ENCODE measurements at places on chromosomes 4 and X. TPM values are rescaled to one million over a fixed set of nuclear protein-coding genes. Genes with fewer than 3 reads are reported as not detected.

ANXA3 gene
- total RNA-seq = 3.6 TPM

DSPP gene
- total RNA-seq = not detected

OCIAD2 gene
- 13.2 TPM for total RNA-seq

MAPK10 gene
- total RNA-seq = 3.3 TPM

PPP1R2C gene
- not detected for total RNA-seq

DHRSX gene
- total RNA-seq = 21.1 TPM

UGT2B17 gene
- total RNA-seq = not detected

PDHA1 gene
- 54.3 TPM for total RNA-seq

RNF212 gene
- 1.7 TPM for total RNA-seq

FGB gene
- not detected for total RNA-seq

SATL1 gene
- not detected for total RNA-seq

HERC5 gene
- 5.1 TPM for total RNA-seq

C4orf50 gene
- total RNA-seq = under 0.01 TPM

PSAPL1 gene
- total RNA-seq = not detected

CRLF2 gene
- not detected for total RNA-seq

LDB2 gene
- total RNA-seq = 15.5 TPM

ATP7A gene
- 17.8 TPM for total RNA-seq

TLR1 gene
- 1.4 TPM for total RNA-seq

APOOL gene
- 8.1 TPM for total RNA-seq

LARP7 gene
- 25.5 TPM for total RNA-seq

SHROOM4 gene
- 2.0 TPM for total RNA-seq

FHIP1A gene
- total RNA-seq = under 0.01 TPM

CPLX1 gene
- total RNA-seq = not detected

TMSB15B gene
- total RNA-seq = 2.5 TPM

RAB39B gene
- 0.56 TPM for total RNA-seq

HSFX4 gene
- not detected for total RNA-seq

COMMD8 gene
- total RNA-seq = 30.2 TPM

MND1 gene
- total RNA-seq = 10.2 TPM

OCIAD1 gene
- 87.9 TPM for total RNA-seq

HSFX2 gene
- total RNA-seq = not detected

LAGE3 gene
- 22.4 TPM for total RNA-seq

PDGFC gene
- total RNA-seq = 67.9 TPM

ADH1B gene
- total RNA-seq = 0.38 TPM

AMTN gene
- not detected for total RNA-seq

SLIT2 gene
- 18.6 TPM for total RNA-seq

AMBN gene
- total RNA-seq = not detected

PABPC5 gene
- total RNA-seq = 2.5 TPM

UGT8 gene
- 0.19 TPM for total RNA-seq

NCBP2L gene
- not detected for total RNA-seq

AGTR2 gene
- total RNA-seq = not detected

MAGED4 gene
- 18.6 TPM for total RNA-seq

CSAG1 gene
- total RNA-seq = not detected

GPRASP2 gene
- 29.3 TPM for total RNA-seq

OTC gene
- not detected for total RNA-seq

HPSE gene
- total RNA-seq = 0.58 TPM

TEC gene
- total RNA-seq = 1.1 TPM

GPR173 gene
- total RNA-seq = 2.0 TPM

POF1B gene
- under 0.01 TPM for total RNA-seq

TRIML2 gene
- 0.28 TPM for total RNA-seq

SPANXN4 gene
- total RNA-seq = not detected

TMPRSS11E gene
- total RNA-seq = not detected

RAI2 gene
- total RNA-seq = 0.38 TPM
